Right lobe of liver (tissue), 6 donors: ENCODE measurements at places on chromosomes 16 and 17. TPM values are rescaled to one million over a fixed set of nuclear protein-coding genes. Genes with fewer than 3 reads are reported as not detected.

Gene SLFN14
- not detected for total RNA-seq

Gene BIRC5
- total RNA-seq, result 1.1 TPM

Gene G6PC1
- 417 TPM for total RNA-seq

Gene TMC6
- total RNA-seq, result 10.9 TPM

Gene CLTC
- total RNA-seq, result 120 TPM

Gene KRTAP1-3
- not detected for total RNA-seq

Gene DEXI
- 47.2 TPM for total RNA-seq

Gene C17orf50
- total RNA-seq, result not detected

Gene USP31
- total RNA-seq, result 12.8 TPM
